ENCODE measurements at places on chromosomes 3 and 15.

- peak; percentile 3 for DNase-seq
Observed at GRCh38 chr15:63434576-63435186, 53.0 kb upstream of the CA12 start.

GRCh38 chr15:77860071-77860691, 217.3 kb downstream of the TBC1D2B start:
- DNase-seq, result no peak

DNA sequence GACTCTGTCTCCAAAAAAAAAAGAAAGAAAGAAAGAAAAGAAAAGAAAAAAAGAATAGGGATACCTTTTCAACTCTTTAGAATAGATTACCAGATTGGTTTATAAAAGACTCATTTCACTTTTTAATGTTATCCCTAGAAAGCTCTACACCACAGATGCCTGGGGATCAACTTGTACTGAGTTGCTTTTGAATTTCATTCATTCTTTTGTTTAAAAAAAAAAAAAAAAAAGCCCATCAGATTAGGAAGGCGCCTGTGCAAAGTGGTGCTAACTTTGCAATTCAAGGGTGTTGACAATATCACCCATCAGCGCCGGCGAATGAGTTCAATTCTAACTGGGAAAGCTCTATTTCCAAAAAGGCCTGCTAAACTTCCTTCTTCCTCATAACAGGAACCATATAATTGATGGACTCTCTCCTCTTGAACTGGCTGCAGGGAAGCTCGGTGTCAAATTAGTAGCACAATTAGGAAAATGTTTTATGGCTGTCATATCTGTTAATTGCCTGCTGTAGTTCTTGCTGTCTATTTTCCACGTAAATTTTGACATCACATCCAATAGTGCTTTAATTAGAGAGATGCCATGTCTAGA, 48.8 kb downstream of the CDCP1 start:
- no peak for DNase-seq

- no peak for DNase-seq
Observed at GRCh38 chr15:101204739-101205535, 46.9 kb downstream of the CHSY1 start.

DNA sequence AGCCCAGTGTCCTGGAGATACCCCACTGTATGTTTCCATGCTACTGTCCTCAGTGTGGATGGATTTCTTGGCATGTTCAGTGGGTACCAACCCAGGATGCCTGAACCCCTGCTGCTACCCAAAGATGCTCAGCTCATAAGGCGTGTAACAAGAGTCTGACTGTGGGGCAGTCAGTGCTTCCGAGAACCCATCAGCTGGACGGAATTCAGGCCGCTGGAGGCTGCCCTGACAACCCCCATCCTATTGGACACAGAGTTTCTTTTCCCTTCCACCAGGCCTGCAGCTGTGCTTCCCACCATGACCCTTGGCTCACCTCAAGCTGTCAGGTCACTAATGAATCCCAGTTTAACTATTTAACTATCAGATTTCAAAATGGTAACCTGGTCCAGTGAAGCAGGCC, 224.1 kb upstream of the FEZF2 start:
- no peak for DNase-seq

DNA sequence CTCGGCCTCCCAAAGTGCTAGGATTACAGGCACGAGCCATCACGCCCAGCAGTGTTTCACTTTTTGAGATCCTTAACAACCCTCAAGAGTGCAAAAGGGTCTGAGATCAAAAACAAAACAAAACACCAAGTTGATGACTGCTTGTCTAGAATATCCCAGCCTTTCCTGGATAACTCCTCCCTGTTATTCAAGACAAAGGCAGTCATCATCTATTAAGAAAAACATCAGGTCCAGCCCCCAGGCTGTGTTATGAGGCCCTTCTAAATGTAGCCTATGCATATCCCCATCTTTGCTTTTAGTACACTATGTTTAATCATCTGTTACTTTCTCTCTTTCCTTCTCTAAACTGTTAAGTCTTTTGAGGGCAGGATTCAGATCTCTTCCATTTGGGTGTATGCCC, 150.1 kb upstream of the FHIT start:
- no peak for DNase-seq

DNA sequence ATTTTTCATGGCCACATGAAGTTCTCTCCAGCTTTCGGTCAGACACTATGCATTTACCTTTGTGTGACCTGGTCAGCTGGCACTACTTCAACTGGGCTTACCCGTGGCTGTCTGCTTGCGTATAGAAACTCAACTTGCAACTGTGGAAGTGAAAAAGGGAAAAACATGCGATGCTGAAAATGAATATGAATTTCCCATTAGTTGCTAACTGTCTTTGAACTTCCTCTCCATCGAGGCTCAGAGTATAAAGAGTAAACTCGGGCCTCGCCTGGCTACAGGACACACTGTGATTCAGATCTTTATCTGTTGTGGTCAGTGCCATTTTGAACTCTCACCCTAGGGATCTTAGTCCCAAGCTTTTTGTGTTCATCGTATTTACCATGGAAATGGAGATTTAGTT, 26.8 kb downstream of the NFKBIZ start:
- DNase-seq, result no peak

DNA sequence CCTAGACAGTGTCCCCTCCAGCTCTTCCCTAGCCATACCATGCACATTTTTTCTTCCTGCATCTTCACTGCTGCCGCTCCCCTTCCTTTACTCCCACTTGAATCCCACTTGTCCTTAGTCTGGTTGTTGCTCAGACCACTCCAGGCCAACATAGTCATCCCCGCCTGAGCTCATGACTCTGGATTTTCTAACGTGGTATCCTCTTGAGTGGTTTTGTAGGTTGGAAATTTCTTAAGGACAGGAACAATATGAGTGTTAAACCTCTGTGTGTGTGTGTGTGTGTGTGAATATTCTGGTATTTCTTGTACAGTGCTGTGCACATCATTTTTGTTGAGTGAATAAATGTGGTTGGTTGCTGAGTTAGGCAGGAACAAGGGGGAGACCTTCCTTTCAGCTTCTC, 3.1 kb downstream of the BAHD1 start:
- DNase-seq, result no peak

GRCh38 chr15:89067751-89068150, 20.5 kb upstream of the ABHD2 start:
- DNase-seq, result no peak

DNA sequence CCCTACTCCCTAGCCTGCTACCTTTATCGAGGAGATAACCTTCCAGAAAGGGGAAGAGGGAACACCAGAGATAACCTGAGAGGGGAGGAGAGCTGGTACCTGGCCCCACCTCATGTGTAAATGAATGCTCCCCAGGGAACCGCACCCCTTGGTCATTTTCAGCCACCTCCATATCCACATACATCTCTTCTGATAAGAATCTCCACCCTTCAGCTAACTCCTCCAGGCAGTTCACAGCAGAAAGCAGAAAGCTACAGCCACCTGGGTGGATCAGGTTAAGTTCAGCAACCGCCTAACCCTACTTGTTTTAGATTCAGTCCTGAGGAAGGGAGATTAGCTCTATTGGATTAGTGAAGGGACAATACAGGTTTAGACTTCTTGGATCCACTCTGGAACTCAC, 38.0 kb upstream of the TIMP4 start:
- DNase-seq, result no peak

- no peak for DNase-seq
Observed at GRCh38 chr3:47782446-47783308, 984 bp upstream of the SMARCC1 start.

DNA sequence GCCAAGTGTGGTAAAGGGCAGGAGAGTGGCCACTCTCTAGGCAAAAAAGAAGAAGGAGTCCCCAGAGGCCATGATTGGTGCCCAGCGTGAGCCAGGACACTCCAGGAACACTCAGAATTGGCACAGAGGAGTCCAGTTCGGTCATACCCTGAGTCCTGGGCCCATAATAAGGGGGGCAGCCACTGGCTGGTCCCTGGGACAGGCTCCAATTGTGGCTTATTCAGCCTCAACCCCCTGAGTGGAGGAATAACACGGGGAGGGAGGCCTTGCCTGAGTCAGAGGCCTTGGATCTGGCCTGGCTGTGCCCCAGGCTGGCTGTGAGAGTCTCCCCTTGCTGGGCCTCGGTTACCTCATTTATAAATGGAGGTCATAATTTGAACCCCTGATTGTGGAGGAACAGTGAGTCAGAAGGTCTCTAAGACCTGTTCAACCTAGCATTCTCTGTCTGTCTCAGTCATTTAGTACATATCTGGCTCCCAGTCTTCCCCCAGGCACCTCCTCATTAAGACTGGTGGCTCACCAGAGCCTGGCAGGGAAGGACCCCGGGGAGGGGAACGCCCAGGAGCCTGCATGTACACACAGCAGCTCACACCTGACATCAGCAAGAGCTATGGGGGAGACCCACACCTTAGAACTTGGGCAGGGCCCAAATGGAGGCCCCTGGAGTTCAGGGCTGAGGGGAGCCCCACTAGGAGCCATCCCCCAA, 95.9 kb upstream of the ATP2B2 start:
- no peak for DNase-seq

DNA sequence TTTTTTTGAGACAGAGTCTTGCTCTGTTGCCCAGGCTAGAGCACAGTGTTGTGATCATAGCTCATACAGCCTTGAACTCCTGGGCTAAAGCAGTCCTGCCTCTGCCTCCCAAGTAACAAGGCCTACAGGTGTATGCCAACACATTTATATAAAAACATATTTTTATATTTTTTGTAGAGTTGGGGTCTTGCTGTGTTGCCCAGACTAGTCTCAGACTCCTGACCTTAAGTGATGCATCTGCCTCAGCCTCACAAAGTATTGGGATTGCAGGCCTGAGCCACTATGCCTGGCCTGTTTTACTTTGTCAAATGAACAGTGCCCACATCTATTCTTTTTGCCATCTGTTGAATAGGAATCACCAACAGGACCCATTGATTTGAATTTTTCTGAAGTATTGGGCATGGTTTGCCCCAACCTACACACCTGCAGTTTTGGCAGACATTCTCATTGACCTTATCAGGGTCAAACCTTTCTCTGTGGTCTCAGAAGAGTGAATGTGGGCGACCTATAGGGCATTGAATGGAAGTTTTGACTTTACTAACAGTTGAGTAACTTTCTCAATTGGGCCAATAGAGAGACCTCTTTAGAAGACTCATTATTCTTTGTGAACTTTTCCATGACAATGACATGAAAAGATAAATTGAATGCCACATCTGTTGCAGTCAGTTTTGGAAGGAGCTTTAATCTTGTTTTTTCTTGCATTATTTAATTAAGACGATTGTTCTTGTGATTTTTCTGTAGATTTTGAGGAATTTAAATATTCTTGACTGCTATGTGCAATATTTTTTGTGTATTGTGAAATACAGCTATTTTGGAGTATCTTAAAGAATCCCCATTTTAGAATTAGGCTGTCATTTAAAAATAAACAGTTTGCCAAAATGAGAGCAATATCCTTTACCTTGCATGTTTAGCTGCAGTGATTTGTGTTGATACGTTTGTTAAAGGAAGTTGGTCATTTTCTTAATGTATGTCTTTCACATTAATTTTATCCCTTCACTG, 2.7 kb downstream of the IREB2 start:
- no peak for DNase-seq

DNA sequence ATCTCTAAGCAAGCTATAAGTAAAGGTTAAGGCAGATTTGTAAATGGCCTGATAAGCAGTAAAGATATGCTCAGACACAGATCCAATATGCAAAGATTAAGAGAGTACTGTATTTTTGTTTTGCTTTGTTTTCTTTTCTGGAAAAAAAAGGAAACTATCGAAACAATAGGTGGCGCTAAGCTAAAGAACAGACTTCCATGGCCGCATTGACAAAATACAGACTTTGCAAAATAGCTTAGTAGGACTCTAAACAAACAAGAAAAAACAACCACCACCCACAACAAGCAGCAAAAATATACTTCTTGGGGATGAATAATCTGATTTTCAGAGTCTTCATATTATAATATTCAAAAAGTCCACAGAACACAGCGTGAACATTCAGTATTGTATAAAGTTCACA, 758.4 kb upstream of the ROBO1 start:
- no peak for DNase-seq

- DNase-seq, result no peak
Observed at GRCh38 chr3:45868650-45869049, 17.7 kb upstream of the CCR9 start.
